Stimulated activated CD8-positive, alpha-beta memory T cell treated with anti-CD3 and anti-CD28 coated beads, Interleukin-4, amount 100 ng/mL, for 4 hours (primary cell): ENCODE measurements at places on chromosomes 5 and 9.

DNA sequence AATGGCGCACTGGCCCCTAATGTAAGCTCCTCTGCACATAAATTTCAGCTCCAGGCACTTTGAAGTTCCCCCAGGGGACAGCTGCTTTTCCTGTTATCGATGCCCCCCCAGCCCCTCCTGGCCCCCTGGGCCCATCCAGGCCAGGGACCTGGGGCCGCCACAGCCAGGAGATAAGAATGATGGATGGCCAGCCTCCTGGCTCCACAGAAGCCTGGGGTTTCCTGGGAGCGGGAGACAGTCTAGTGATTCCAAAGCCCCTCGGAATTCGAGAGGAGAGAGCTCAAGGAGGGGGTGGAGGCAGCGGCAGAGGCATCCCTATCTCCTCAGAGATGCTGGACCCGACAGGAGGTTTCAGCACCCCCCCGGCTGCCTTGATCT is 98.4 kb upstream of the HAND1 start:
- no peak for DNase-seq

DNA sequence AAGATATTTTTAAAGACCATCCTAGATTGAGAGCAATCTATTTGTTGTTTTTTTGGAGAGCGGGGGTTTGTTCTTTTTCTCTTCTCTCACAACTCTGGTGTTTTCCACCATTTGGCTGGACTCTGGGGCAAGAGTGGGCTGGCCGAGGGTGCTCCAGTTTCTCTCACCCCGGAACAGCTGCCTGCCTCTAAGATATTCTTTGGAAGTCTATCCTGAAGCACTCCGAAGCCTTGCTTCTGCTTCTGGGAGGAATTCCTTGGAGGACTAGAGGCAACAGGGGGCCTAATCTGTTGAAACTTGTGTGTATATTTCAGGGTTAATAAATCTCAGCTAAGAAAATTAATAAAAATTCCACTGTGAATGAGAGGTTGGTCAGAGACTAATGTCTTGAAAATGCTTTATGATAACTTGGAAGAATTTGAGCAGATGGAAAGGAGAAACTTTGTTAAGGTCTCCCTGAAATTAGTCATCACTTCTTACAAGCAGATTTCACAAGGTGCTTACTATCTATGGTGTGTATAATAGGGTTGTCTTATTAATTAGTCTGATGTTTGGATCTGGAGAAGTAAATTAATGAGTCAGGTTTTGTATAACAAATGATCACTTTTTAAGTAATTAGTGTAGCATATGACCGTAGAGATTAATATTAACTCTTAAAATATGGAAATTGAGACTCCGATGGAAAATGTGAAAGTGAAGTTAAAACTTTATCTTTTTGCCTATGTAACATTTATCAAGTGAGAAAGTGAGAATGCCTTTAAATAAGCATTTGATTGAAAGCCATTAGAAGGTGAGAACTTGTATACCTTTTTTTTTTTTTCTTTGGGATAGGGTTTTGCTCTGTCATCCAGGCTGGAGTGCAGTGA is 4.0 kb downstream of the MAN2A1 start:
- no peak for DNase-seq

- no peak for DNase-seq
Measured at GRCh38 chr5:17383526-17383925, 114.5 kb upstream of the TAF11L2 start.

DNA sequence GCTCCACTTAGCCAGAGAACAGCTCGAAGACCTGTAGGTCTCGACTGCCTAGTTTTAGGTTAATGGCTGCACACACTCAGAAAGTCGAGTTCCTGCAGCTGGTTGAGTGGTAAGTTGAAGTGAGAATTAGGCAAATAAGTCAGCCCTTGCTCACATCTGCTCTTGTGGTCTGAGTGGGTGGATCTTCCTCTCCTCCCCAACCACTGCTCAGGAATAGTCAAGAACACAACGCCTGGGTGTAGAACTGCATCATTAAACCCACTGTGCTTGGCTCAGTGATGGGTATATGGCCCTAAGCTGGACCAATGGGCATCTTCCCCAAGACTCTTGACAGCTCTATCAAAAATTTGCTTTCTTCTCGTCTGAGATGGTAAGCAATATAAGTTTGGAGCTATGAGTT is 20.9 kb upstream of the ADAM19 start:
- DNase-seq = no peak

DNA sequence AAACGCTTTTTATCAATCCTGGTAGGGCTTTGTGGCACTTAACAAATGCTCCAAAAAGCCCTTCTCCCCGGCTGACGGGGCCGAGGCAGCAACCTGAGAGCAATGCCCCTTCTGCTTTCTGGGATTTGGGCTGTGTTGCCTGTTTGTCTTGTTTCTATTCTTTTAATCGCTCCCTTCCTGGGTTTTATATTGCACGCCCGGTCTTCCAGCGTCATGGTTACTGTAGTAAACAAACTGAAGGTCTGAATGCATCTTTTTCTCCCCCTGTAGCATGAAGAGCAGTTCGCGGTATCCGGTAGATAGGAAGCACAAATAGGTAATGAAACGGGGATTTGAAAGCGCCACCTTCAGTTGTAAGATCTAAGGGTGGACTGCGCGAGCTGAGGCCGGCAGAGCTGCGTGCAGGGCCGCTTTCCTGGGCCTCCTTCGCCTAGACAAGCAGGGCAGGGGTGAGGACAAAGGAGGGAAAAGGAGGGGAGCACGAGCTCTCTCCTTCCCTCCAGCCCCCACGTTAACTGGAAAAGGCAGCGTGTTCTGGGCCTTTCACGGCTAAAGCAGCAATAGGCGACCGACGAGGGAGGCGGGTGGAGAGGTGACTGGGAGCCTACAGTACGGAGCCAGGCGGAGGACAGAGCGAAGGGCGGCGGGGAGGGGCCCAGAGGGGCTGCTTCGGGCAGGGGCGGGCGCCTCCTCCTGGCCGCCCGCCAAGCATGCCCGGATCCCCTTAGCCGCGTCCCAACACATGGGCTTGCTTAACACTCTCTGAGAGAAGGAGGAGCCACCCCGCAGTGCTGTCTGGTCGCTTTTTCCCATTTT is 49.3 kb upstream of the ZNF366 start:
- DNase-seq = no peak

DNA sequence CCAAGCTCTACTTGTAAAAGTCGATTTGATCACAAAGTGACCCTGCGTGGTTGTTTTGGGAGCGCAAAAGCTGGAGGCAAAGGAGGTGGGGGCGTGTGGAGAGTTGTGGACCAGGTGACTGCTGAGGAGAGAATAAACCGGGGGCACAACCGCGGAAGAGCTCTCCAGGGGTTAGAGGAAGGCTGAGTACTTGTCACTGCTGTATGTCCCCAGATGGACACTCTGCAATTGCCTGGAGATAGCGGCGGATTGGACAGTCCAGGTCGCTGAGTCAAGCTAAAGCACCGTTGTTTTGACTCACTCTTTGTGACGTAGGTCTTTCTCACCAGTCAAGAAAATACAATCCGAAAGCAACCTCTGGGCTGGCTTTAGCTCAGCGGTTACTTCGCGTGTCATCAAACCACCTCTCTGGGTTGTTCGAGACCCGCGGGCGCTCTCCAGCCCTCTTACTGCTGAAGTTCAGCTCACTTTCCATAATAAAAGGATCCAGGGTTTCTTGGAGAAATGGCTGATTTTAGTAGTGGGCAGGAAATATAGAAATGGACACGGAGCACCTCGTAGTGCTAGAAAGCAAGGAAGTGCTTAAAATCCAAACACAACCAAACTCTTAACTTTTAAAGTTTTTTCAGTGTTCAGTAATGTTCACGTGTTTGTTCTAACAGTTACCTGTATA is 25.7 kb downstream of the ZMAT2 start:
- DNase-seq = peak; percentile 41

DNA sequence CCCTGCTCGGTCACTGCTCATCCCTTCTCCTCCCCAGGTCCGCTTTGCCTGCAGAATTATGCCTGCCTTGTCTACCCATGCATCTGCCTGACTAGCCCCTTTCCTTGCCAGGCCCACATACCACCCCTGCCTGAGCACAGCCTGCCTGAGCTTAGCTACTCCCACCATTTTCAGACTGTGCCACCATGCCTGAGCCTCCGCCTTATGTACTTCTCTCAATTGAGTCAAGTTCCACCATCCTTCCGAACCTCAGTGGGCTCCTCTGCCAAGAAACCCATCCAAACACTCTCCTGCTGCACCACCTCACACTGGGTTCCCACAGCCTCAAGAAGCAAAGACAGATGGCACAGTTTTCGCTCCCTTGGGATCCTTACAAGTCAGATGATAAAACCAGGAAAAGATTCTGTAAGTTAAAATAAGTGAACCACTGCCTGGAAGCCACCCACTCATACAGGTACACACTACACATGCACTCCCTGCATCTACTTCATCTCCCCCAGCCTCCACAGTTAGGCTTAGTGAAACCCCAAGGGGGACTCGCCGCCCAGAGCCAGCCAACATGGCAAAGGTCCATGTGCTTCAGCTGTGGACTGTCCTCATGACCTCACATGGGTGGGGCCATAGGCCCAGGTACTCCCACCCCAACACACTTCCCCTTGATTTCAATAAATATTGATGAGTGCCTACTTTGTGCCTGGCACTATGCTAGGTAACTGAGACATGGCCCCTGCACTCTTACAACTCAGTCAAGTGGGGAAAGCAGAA is 23.1 kb downstream of the P4HA2 start:
- no peak for DNase-seq

GRCh38 chr9:123432331-123433236 is 76.6 kb downstream of the CRB2 start:
- no peak for DNase-seq

GRCh38 chr5:61991430-61991829 is 314.6 kb upstream of the KIF2A start:
- DNase-seq = no peak

DNA sequence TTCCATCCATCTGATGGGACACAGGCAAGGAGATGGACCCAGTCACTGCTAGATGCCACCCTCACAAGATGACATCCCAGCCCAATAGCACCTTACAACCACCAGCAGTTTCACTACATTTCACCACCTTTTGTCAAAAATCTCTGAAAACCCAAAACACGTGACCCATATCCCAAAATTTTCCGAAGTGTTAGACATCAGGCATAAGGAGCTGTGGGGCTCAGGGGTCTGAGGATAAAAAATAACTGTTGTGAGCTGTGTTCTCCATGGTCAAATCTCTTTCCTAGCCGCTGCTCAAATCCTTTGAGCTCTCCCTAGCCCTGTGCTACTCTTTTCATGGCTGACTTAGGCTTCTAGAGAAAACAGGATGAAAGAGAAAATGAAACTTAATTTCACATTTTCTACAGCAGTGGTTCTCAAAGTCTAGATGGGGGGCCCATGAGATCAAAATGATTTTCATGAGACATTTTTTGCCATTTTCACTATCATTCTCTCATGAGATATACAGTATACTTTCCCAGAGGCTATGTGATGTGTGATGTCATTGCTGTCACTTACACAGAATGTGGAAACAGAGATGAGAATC is 40.7 kb downstream of the TIMD4 start:
- DNase-seq = no peak

DNA sequence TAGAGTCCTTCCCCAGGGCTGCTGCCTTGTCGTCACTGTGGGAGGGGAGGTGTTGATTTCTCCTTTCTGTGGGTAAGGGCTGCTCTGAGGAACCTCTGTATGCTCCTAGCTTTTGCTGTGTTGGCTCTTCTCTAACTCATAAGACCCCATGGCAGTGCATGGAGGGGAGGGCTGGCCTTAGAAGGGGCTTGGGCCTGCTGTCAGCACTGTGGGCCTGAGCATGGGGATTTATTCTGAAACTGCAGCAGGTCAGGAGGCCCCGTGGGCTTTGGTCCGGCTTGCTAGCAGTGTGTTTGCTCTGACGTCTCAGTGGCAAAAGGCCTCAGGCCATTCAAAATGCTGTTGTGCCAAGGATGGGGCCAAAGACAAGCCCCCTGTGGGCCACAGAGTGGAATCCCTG is 6.8 kb downstream of the FGF18 start:
- DNase-seq = no peak

GRCh38 chr9:129568560-129569501 is 52.1 kb downstream of the C9orf50 start:
- no peak for DNase-seq

GRCh38 chr9:76598981-76599380 is 140.0 kb downstream of the GCNT1 start:
- DNase-seq = no peak

DNA sequence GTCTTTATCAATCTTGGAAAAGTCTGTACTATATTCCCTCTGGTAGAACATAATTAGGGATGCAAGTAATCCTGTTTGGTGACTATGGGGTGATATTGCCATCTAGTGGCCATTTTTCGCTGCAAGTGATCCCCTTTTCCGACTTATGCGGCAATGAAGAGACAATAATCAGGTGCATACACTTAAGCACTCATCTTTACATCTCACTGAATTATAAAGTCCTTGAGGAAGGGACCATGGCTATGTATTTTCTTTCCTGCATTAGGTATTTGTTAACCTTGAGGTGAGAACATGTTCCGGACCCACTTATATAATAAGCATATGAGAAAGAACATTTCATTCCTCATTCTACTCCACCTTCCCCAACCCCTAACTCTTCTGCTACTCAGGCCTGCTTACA is 19.6 kb upstream of the LIX1 start:
- DNase-seq = no peak

- no peak for DNase-seq
Measured at GRCh38 chr5:62460578-62460983, 48.0 kb downstream of the IPO11 start.

DNA sequence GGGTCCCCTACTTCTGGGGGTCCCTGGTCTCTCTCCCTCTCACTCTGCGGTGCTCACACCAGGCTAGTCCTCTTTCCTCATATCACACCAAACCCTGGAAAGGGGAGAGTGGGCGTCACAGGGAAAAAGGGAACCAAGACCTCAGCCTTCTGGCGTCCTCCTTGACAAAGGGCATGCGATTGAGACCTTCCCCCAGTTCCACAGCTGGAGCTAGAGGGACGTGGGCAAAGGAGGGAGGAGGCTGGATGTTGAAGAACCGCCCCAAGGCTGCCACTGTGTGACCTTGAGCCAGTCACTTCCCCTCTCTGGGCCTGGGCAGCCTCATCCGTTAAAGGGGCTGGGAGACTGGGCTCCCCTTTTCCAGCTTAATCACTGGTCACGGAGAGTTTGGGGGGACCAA is 18.5 kb upstream of the TOR2A start:
- no peak for DNase-seq

- DNase-seq = no peak
Measured at GRCh38 chr5:133309984-133310621, 258.3 kb downstream of the HSPA4 start.

GRCh38 chr5:152092580-152092979 is 167.9 kb upstream of the GLRA1 start:
- no peak for DNase-seq

DNA sequence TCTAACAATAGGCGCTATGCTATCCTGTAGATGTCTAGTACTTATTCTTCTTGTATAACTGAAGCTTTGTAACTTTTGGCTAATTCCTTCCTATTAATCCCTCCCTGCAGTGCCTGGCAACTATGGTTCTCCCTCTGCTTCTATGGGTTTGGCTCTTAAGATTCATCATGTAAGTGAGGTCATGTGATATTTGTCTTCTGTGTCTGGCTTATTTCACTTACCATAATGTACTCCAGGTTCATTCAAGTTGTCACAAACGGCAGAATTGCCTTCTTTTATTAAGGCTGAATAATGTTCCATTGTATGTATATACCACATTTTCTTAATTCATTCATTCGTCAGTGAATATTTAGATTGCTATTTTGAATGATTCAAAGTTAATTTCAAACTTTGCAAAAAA is 149.9 kb upstream of the GAS1 start:
- DNase-seq = no peak
